Activated T-helper 17 cell treated with anti-CD3 and anti-CD28 coated beads, Interleukin-2, amount 50 U/mL, for 72 hours (primary cell): ENCODE measurements at places on chromosomes 2 and 18.

- ATAC-seq = peak; percentile 86
- no peaks in the 10 kb centered on the region for H3K4me1 ChIP-seq
- H3K36me3 ChIP-seq = no peaks in the 10 kb centered on the region
- H3K4me3 ChIP-seq = no peak overlapping the region
- H3K27me3 ChIP-seq = peaks cover 6% of the 10 kb centered on the region
Measured at GRCh38 chr2:160096409-160096808, 34.0 kb upstream of the PLA2R1 start.

DNA sequence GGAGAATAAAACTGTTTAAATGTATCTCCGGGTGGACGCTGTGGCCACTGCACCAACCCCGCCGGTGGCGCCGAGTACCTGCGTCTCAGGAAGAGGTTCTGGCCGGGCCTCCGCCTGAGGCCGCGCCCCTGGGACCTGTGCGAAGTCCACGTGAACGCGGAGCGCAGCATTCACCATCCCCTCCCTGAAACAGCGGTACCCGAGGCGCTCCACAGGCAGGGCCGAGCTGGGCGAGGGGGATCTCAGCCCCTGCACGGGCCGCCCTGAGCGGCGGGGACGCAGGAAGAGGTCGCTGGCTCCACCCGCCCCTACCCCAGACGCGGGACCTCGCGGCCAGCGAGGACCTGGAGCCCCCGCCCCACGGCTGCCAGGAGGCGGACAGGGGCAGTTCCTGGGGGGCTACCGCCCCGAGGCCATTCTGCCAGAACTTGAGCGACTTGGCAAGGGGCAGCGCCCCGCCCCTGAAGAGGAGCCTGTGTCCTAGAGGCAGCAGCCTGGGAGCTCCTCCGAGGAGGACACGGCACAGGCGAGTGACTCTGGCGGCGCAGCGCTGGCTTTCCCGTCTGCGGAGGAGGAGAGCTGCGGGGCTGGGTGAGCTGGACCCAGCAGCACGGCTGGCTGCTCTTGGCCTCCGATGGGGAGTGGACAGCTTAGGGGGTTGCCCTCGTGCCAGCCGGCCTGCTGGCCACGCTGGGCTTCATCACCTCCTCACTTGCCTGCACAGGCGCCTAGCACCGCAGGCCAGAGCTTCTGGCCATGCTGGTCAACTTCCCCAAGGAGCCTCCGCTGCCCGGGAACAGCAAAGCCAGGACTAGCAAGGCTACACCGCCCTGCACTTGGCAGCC, 9.7 kb upstream of the TEKT4 start:
- no peak for ATAC-seq
- no peaks in the 10 kb centered on the region for H3K4me1 ChIP-seq
- H3K36me3 ChIP-seq = no peaks in the 10 kb centered on the region
- no peak overlapping the region for H3K4me3 ChIP-seq
- H3K27me3 ChIP-seq = peaks cover 31% of the 10 kb centered on the region

GRCh38 chr2:103959174-103960128, 894.5 kb upstream of the POU3F3 start:
- H3K27me3 ChIP-seq = no peaks in the 10 kb centered on the region
- no peaks in the 10 kb centered on the region for H3K36me3 ChIP-seq
- no peaks in the 10 kb centered on the region for H3K4me1 ChIP-seq
- no peak overlapping the region for H3K4me3 ChIP-seq

DNA sequence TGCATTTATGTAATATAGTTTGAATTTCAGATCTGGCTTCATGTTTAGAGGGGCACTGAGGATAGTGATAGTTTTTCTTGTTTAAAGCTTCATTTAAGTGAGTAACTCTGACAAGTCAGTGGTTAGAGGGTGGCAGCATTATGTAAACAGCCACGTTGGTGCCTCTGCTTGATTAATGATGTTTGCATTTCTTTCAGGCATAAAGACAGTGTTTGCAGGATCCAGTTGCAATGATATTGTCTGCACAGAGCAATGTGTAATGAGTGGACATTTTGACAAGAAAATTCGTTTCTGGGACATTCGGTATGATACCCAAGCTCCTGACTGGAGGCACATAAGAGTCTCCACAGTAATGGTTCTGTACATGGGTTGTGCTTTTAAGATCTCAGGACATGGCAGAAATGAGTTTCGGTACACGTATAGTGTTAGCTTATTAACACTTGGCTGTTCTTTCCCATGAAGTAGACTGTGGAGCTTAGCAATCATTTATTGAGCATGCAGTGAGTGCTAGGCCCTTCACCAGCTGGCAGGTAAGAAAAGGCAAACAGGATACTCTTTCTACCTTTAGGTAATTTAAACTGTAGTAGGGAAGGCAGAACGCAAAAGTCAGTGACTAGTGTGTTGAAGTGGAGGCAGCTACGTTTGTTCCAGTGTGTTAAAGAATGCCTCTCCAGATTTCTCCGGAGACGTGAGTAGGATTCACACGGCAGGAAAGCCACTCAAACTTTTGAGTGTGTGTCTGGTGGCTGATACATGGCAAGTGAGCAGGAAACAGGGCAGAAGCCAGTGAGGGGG, 17.4 kb upstream of the SAG start:
- peaks cover 98% of the 10 kb centered on the region for H3K36me3 ChIP-seq
- H3K4me3 ChIP-seq = no peak overlapping the region
- no peaks in the 10 kb centered on the region for H3K27me3 ChIP-seq

DNA sequence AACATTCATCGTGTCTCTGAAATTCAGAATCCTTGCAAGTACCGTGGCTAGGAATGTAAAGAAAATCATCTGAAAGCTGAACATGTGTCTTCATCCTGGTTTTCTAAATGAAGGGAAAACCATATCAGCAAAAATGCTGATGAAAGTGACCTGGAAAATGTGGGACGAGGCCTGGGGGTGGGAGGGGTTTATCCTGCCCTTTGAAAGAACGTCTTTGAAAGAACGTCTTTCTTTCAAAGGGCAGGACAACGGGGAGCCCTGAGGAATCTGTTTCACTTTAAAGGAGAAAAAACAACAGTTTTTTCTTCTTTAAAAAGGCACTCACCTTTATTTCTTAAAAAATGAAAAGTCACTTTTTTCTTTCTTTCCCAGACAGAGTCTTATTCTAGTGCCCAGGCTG, 185.2 kb downstream of the ALPK2 start:
- no peak for ATAC-seq
- no peaks in the 10 kb centered on the region for H3K36me3 ChIP-seq
- no peak overlapping the region for H3K27ac ChIP-seq
- peaks cover 6% of the 10 kb centered on the region for H3K4me1 ChIP-seq
